ENCODE measurements at places on chromosomes 5 and 9. TPM values are rescaled to one million over a fixed set of nuclear protein-coding genes. Genes with fewer than 3 reads are reported as not detected.

SV2C gene
- 0.12 TPM for total RNA-seq

GRCh38 chr5:173812811-173813550, 75.2 kb upstream of the CPEB4 start:
- H3K27me3 ChIP-seq = no peaks in the 10 kb centered on the region
- no peaks in the 10 kb centered on the region for H3K36me3 ChIP-seq
- no peaks in the 10 kb centered on the region for H3K4me1 ChIP-seq
- H3K4me3 ChIP-seq = no peak overlapping the region

DNA sequence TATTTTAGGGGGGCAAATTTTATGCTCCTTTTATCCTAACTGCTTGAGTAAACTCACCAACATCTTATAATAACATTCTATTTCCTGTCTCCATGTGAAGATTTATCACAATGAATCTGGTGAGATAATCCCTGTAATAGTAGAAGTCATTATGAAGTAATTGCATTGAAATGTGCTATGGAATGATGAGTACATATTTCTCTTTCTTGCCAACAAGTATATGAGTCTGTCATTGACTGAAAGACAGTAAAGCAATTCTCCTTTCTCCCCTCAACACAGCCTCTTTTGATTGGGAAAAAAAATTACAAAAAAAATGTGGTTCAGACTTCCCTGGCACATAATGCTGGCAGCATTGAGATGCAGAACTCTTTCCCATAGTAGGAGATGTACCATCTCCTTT, 459.2 kb upstream of the RGMB start:
- no peak overlapping the region for H3K4me3 ChIP-seq
- no peak for DNase-seq
- no peaks in the 10 kb centered on the region for H3K27me3 ChIP-seq
- H3K27ac ChIP-seq = no peak overlapping the region
- H3K4me1 ChIP-seq = no peaks in the 10 kb centered on the region

DNA sequence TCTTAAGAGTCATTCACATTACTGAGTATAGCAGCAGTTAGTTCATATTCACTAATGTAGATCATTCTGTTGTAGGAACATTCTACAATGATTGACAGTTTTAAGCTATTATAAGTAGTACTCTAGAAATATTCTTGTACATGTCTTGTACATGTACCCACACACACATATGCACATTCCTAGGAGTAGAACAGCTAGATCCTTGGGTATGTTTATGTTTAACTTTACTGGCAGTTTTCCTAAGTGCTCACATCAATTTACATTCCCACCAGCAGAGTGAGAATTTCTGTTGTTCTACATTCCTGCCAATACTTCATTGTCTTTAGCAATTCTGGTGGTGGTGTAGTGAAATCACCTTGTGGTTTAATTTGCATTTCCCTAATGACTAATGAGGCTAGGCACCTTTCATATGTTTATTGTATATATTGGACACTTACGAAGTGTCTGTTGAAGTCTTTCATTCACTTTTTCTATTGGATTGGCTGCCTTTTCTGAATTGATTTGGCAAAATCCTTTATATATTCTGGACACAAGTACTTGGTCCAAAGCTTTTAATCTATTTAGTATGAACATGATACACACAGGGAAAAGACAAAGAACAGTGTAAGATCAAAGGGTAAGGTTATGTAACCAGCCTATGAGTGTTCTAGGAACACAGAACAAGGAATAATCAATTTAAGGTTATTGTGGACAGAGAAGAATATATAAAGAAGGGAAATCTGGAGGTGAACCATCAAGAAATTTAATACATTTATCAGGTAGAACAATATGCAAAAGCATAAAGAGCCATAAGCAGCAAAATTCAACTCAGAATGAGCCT, 95.6 kb downstream of the MLLT3 start:
- peak; percentile 54 for DNase-seq
- H3K4me3 ChIP-seq = peak overlapping the region; percentile 27
- no peaks in the 10 kb centered on the region for H3K27me3 ChIP-seq
- peaks cover 43% of the 10 kb centered on the region for H3K4me1 ChIP-seq
- H3K36me3 ChIP-seq = no peaks in the 10 kb centered on the region
- H3K27ac ChIP-seq = no peak overlapping the region
